ENCODE measurements at places on chromosomes 3 and 15.

- DNase-seq: no peak
Measured at GRCh38 chr3:56904552-56905215, 102.9 kb upstream of the ARHGEF3 start.

GRCh38 chr15:94002041-94002440 is 229.3 kb upstream of the MCTP2 start:
- no peak for DNase-seq

GRCh38 chr3:49339581-49339940 is 292 bp downstream of the USP4 start:
- DNase-seq: no peak

GRCh38 chr3:57221883-57222282 is 5.6 kb upstream of the APPL1 start:
- no peak for DNase-seq

DNA sequence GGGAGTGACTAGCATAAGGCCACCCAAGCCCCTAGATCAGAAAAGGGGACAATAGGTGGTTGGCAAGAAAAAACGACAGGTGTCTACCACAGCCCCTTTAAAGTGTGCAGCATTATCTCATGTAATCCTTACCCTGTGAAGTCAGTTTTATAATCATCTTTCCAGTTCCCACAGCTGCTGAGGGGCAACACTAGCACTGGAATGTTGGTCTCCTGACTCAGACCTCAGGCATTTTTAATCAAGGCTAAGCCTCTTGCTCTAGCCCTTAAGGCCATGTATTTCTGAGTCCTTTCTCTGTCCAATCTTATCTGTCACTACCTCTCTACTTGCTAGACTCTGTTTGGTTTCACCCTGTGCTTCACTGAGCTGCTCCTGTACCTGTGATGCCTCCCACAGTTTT is 171.7 kb downstream of the TLE3 start:
- peak; percentile 3 for DNase-seq

GRCh38 chr3:178079966-178080365 is 456.3 kb upstream of the KCNMB2 start:
- DNase-seq: no peak

DNA sequence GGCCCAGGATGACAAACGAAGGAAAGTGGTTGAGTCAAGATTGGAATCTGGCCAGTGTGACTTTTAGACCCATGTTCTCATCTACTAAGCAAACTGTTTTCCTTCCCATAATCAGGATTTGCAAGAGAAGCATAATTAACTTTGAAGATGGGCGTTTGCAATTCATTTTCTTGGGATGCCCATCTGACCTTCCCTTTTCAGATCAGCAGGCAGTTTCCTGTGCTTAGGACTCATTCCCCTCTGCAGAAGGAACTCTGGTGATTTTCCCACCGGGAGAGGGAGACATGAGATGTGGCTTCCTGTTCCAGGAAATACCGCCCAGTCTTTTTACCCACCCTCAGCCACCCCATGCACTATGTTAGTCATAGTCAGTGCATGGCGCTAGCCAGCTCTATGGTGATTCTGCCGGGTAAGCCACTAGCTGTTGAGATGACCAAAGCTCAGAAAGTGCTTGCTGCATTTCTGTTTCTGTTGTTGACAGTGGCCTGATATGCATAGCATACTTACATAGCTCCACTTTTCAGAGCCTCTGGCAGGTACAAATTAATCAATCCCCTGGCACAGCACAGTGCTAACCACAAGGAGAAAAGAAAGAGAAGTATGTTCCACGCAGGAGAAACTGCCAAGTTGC is 129.4 kb downstream of the VGLL4 start:
- DNase-seq: peak; percentile 72

DNA sequence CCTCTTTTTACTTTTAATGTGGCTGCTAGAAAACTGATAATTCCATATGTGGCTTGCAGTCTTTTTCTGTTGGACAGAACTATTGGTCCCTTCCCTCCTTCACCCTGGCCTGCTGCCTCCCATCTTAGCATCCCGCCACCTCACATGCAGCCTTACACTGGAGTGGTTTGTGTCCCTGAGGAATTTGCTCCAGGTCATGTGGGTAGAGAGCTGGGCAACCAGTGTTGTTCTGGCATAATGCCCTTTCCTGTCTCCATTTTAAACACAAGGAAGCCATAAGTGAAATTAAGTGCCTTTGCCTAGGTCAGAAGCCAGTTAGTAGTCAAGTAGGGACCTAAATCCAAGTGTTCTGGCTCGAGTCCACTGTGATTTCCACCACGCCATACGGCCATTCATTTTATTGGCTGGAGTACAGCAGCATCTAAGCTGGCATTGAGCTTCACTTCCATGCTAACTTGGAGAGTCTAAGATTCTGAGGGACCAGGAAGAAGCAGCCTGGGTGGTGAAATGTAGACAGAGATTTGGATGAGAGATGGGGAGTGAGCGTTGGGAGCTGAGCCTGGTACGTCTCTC is 46.0 kb upstream of the PLXNA1 start:
- DNase-seq: no peak

DNA sequence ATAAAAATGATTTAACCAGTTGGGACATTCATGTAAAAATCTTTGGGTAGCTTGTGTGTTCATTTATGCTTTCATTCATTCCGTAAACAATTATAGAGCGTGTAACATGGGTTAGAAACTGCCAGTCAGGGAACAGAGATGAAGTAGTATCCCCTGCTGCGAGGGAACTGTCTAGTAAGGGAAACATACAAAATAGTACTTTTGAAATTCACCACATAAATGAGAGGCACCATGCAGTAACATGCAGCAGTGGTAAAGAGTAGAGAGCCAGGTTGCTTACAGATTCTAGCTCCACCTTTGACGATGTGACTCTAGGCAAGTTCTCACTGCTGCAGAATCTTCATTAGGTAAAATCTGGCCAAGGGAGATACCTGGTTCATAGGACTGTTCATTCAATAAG is 938 bp downstream of the DZIP3 start:
- no peak for DNase-seq

GRCh38 chr3:143283432-143284128 is 164.0 kb downstream of the CHST2 start:
- DNase-seq: no peak

- DNase-seq: no peak
Measured at GRCh38 chr3:16452261-16452660, 61.2 kb downstream of the RFTN1 start.

DNA sequence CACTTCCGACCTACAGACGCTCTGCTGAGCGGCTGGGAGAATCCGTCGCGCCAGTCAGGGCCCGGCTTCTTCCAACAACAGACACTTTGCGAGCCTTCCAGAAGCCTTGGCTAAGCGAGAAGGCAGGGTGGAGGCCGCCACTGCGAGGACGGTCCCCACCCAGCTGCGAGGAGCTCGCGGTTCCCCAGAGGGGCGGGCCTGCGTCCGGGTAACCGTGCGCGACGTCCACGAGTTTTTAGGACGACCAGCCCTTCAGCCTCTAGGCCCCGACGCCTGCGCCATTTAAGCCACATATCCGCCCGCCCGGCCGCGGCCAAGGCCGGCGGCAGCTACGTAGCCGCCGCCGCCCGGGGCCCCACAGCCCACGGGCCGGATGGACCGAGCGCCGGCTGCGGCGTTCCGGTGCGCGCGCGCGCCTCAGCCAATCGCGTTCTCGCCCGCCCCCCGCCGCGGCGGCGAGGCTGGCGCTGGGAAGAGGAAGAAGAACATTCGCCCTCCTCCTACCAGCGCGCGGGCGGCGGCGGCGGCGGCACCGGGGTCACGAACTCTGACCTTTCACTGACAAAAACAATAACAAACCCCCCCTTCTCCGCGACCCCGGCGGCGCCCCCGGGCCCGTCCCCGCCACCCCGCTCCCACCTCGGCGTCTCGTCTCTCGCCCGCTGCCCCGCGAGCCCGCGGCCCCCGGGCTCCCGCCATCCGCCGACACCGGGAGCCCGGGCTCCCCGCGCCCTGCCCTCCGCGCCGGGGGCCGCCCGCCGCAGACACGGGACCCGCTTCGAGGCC is at the start of gene NR2C2:
TSS of gene NR2C2 (plus strand) at position 484 of the 786 bp plus-strand sequence. CDS start 56,332 bp downstream, outside the sequence.
- DNase-seq: peak; percentile 56

GRCh38 chr3:188394623-188395022 is 240.7 kb downstream of the LPP start:
- no peak for DNase-seq
